ENCODE measurements at places on chromosomes 3 and 15.

DNA sequence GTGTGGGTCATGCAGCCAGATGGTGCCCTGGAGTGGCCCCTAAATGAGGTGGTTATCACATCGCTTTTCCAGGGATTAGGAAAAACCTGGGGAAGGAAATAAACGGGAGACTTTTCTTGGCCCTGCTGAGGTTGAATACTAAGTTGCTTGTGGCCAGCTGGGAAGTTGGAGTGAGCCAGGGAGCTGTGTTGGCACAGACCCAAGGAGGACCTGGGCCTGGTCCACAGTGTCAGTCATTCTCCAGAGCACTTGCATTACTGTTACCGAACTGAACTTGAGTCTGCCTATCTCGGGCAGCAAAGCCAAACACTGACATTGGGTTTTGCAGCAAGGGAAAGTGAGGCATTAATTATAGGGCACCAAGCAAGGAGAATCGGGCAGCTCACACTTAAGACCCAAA lies 339.0 kb downstream of the GABRB3 start:
- DNase-seq, result no peak

- no peak for DNase-seq
Observed at GRCh38 chr3:187518616-187519015, 150.4 kb downstream of the RTP4 start.

DNA sequence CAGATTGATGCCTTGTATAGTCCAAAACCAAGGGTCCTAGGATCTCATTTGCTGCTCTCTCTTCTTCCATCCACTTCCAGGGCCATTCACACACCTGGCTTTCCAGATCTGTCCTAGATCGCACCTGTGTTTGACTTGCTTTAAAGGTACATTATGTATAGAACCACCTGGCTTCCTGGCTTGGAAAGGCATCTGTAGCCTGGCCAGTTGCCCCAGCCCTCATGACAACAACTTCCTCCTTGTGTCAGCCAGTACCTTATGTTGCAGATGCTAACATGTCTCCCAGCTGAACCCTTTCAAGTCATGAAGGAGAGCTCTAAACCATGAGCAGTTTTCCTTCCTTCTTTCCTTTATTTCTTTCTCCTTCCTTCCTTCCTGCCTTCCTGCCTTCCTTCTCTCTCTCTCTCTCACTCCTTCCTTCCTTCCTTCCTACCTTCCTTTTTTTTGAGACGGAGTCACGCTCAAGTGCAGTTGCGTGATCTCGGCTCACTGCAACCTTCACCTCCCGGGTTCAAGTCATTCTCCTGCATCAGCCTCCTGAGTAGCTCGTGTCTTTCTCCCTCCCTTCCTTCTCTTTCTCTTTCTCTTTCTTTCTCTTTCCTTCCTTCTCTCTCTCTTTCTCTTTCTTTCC lies 2.5 kb upstream of the HTR3C start:
- DNase-seq, result no peak

GRCh38 chr3:16181361-16181760 lies 6.9 kb downstream of the GALNT15 start:
- no peak for DNase-seq

DNA sequence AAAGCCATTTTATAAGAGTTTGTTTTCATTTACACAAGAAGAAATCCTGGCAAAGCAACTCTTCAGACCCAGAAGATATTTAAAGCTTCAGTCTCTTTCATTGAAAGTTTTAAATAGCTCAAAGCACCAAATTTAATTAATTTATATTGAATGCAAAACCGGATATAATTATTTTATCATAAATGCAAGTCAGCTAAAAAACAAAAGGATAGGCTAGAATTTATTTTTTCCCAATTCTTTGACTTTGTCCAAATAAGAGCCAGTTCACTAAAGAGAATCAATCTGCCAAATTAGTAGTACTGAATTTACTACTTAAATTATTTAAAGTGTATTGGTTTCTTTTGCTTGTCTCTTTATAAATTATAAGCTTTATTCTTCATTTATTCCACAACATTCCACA lies 101.5 kb downstream of the ZNF385D start:
- DNase-seq, result no peak

GRCh38 chr15:40310001-40310959 lies 2.5 kb upstream of the PLCB2 start:
- no peak for DNase-seq

DNA sequence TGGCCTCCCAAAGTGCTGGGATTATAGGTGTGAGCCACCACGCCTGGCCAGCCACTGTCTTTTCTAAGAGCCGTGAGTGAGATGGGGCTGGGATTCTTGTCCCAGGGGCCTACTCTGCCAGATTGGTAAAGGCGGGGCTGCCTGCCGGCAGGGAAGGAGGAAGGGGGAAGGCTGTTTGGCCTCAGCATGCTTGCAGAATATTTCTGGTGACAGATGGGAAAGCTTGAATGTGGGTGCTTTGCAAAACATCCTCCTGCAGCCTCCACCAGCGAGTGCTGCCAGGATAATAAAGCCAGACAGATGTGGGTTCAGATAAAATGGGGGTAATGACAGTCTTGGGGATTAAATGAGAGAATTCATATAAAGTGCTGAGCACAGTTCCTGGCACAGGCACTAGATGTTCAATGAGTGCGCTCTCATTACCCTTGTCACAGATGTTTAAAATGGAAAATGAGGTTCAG lies 19.8 kb upstream of the ACOX2 start:
- DNase-seq, result no peak

Measured in urothelium cell line (cell line).